ENCODE measurements at places on chromosomes 1 and 21.

- DNase-seq, result no peak
Measured at GRCh38 chr1:1989102-1989542, 14.5 kb downstream of the CFAP74 start.

DNA sequence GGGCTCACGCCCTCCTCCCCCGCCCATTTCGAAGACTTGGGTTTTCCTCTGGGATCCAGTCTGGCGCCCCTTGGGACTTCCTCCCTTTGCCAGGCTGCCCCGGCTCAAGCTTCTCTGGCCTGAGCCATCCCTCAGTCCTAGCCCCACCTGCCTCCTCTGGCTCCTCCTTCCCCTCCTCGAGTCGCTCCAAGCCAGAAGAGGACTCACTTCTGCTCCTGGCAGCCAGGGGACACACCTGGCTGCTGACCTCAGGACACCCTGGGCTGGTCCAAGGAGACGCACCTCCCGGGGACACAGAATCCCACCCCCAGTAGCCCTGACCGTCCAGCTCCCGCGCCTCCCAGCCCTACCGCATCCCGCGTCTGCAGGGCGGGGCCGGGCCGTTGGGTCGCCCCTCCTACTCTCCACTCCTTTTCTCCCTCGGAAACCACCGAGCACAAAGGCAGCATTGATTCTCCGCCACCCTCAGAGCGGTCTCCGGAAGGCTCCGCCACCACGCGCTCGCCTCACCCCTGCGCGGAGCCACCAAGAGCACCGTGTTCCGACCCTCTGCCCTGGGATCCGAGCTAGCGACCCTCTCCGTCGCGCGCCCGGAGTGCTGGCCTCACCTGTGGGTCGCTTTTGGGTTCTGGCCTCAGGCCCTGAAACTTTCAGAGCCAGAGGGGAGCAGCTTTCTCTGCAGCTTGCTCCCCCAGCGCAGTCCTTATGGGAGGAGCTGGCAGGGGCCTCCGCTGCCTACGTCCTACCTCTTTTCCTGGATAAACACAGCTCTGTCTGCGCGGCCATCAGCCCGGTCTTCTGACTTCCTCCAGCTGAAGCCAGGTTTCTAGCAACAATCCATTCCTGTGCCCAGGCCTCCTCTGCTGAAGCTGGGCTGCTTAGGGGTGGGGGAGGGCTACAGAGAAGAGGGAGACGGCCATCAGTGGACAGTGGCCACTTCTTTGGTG is at the start of gene C2CD4D:
Gene C2CD4D (minus strand): TSS at position 364 of the 947 bp plus-strand sequence. CDS start 831 bp downstream, outside the sequence.
- DNase-seq, result no peak

DNA sequence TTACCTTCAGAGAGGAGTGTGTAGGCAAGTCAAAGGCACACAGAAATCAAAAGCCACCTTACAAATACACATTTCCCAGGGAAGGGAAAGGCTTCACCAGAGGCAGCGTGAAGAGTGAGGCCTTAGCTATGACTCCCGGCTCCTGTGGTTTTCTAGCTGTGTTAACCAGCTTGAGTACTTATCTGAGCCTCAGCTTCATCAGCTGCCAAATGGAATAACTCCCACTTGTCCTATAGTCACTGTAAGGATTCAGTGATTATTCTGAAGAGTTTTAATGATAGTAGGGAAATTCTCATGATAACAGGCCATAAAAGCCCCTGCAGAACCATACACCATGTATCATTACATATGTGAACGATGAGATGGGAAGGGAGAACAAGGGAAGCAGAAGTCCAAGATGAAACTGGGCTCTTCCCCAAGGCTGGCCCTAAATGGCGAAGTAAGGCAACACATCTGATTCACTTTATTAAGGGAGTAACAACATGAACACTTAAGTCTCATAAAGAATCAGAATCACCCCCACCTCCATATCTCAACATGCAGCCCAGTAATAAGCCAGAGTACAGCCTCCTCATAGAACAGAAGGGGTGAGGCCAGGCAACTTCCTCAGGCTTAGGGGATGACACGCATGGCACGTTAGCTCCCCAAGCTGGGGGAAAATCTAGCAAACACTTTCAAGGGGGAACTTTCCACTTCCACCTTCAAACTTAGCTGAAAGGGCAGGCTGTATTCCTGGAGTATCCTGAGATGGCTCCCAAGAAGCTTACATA is 63.7 kb downstream of the SLC66A1 start:
- DNase-seq, result no peak

- no peak for DNase-seq
Measured at GRCh38 chr1:168842306-168842705, 113.3 kb upstream of the DPT start.

DNA sequence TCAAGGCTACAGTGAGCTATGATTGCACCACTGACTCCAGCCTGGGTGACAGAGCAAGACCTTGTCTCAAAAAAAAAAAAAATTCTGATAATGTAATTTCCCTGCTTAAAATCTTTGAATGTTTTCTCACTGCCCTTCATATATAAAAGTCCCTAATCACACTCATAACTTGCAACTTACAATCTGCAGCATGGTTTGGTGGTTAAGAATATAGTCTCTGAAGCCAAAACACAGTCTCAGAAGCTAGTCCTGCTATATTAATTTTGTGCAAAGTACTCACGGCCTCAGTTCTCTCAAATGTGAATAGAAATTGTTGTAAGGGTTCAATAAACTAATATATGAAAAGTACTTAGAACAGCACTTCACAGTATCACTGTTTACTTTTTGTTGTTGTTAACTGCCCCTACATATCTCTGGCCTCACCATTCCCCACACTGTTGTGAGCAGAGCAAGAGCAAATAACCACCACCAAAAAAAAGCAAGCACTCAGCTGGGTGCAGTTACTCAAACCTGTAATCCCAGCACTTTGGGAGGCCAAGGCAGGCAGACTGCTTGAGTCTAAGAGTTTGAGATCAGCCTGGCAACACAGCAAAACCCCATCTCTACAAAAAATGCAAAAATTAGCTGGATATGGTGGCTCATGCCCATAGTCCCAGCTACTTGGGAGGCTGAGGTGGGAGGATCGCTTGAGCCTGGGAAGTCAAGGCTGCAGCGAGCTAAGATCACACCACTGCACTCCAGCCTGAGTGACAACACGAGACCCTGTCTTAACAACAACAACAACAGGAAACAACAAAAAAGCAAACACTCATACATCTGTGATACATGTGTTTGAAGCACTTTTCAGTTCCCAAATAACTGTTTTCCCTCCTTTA is 22.4 kb downstream of the ASH1L start:
- DNase-seq, result no peak

- no peak for DNase-seq
Measured at GRCh38 chr1:170587253-170587593, 55.3 kb downstream of the GORAB start.

DNA sequence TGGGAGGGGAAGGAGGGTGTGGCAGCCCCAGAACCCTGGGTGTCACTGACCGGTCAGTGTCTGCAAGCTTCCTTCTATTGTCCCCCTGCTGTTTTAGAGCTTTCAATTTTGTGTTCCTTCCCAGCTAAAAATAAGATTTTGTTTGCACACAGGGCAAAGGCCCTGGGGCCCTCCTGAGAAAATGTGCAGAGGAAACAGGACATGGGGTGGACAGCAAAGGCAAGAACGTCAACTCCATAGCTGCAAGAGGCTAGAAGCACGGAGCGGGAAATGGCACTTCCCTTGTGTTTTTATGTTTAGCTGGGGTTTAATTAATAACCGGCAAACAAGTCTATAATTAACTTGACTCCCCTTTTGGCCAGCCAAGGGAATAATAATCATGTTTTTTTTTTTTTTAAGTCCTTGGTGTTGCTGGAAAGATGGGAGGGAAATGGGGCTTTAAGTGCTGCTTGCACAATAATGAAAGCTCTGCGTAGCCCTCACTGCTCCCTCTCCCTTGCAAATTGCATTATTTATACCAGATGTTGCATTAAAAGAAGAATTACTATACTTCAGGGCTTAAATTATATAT is 261.4 kb upstream of the USP24 start:
- DNase-seq, result no peak

- DNase-seq, result no peak
Measured at GRCh38 chr1:109789551-109790180, 25.9 kb upstream of the EPS8L3 start.

- DNase-seq, result no peak
Measured at GRCh38 chr1:35763201-35763600, 6.6 kb downstream of the CLSPN start.

- DNase-seq, result no peak
Measured at GRCh38 chr21:26934383-26934782, 32.5 kb downstream of the ADAMTS5 start.

DNA sequence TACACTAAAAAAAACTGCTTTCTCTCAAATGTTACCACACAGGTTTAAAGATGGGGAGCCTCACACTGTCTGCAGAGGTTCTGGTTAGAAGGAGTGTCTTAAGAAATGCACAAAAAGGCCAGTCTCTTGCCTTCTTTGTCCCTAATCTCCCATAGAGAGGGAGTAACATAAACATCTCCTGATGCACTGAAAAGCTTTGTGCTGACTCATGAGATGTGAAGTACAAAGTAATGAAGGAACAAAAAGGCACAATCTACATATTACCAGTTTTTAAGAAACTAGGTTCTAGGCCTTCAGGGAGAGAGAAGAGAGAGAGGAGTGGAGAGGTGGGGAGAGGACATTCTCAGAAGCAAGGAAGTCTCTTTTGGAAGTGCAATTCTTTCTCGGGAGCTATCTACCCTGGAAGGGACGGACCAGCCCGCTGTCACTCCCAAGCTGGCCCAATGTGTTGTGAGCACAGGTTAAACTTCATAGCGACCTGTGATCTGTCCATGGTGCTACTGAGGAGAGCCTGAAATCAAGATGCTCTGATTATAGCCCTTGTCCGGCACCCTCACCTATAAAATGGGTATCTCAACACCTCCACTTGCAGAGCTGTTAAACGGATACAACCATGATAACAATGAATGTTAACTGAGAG is 458.1 kb downstream of the DISC1 start:
- DNase-seq, result no peak
